ENCODE measurements at places on chromosomes 16 and 17. TPM values are rescaled to one million over a fixed set of nuclear protein-coding genes. Genes with fewer than 3 reads are reported as not detected.

Gene TAC4
- not detected for total RNA-seq

Gene PDILT
- total RNA-seq = not detected

Gene ZSCAN10
- total RNA-seq = 0.22 TPM

Gene C1QTNF8
- not detected for total RNA-seq

Gene NEUROD2
- total RNA-seq = not detected

Gene ZNF652
- total RNA-seq = 22.3 TPM

Gene TBC1D3G
- not detected for total RNA-seq

DNA sequence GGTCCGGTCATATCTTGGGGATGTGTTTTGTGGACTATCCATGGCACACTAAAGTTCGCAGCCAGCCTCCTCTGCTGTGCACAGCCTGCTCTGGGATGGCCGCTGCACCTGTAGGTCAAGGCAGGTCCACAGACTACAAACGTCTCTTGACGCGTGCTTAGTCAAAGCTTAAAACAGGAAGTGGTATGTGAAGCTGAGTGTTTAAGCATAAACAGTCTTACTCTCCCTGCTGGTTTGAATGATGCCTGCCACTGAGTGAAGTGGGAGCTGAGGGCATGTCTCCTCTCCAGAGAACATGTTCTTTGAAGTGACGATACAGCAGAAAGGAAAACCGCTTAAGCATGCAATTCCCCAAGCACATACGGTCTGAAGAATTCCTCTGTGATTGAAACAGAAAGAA is 365.6 kb downstream of the SLC39A11 start:
- DNase-seq = no peak

- no peak for DNase-seq
Measured at GRCh38 chr16:68417711-68418301, 30.5 kb downstream of the SMPD3 start.

GRCh38 chr17:2138761-2139160 is 83.9 kb downstream of the HIC1 start:
- no peak for DNase-seq

DNA sequence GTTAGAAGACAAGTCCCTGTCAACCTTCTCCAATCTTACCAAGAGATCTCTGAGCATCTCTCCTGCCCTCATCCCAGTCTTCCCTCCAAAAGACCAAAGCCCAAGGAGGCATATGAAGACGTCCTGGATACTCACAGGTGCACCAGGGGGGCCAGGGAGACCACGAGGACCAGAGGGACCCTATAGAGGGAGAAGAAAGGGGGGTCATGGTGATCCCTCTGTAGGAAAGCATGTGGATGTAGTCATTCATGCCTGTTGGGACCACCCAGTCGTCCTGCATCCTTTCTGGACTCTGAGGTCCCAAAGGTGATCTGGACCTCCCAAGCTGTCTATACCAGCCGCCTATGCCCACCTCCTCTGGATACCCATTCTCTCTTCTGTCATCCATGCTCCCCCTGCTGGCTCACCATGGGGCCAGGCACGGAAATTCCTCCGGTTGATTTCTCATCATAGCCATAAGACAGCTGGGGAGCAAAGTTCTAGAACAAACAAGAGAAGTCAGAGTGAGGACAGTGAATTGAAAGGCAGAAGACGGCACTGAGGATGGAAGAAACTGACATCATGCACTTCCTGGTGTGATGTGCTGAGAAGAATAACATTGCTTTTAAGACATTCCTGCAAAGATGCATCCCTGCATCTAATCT is 3.3 kb downstream of the COL1A1 start:
- DNase-seq = no peak

- DNase-seq = no peak
Measured at GRCh38 chr16:81107511-81107910, 11.3 kb upstream of the GCSH start.

- DNase-seq = no peak
Measured at GRCh38 chr16:77285676-77286075, 86.5 kb downstream of the SYCE1L start.

GRCh38 chr17:64617125-64617780 is 44.9 kb downstream of the SMURF2 start:
- DNase-seq = no peak

- DNase-seq = no peak
Measured at GRCh38 chr16:56047307-56048234, 143.7 kb upstream of the GNAO1 start.

- DNase-seq = no peak
Measured at GRCh38 chr16:85087899-85088569, 24.2 kb downstream of the CIBAR2 start.

DNA sequence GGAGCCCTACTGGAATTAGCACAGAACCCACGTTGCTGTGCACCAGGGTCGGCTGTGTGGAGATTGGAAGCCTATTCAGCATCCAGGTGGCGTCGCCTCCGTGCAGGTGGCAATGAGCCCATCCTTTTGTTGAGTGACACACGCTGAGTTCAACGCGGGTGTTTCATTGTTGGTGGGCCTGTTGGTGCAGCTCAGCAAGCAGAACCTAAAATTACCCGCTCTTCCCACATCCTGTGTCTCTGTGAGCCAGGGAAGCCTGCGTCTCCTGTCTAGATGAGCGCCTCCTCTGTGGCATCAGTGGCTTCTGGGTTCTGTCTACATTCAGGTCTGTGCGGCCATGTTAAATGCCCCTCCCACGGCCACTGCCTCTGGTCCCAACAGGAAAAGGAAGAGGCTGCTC is 14.5 kb downstream of the CD2BP2 start:
- peak; percentile 48 for DNase-seq

GRCh38 chr16:67304020-67304419 is 22.5 kb downstream of the KCTD19 start:
- no peak for DNase-seq

DNA sequence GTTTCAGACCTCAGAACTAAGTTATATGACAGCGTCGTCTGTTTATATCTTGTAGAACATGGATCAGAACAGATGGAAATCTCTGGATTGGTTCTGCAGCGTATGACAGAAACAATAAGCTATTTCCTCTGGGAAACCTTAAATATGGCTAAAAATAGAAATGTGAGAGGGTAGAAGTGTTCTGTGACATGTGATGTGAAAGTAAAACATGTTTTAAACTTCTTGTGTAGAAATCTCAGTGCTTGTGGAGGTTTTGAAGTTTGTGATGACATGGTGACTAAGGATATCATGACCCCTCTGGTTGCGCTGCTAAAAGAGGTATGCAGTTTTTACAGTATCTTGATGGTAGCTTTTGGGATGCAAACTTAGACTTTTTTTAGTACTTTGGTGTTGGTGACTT is 2.8 kb downstream of the HEATR3 start:
- DNase-seq = no peak

GRCh38 chr17:68656666-68657065 is 55.5 kb upstream of the FAM20A start:
- DNase-seq = no peak

- no peak for DNase-seq
Measured at GRCh38 chr17:78611607-78612006, 34.4 kb upstream of the DNAH17 start.

- DNase-seq = no peak
Measured at GRCh38 chr16:88804552-88805339, 1.2 kb downstream of the CDT1 start.

DNA sequence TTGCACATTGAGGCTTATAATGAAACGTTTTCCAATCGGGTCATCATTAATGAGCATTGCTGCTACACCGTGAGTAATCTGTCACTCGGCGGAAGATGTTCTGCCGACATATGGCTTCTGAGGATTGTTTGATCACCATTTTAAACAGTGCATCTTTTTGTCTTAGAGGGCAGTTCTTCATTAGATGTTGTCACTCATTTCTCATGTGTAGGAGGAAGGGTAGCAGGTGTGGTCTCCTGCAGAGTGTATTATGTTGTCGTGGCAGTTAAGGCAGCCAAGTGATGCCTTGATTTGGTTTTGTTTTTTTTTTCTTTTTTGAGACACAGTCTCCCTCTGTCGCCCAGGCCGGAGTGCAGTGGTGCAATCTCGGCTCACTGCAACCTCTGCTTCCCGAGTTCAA is 50.5 kb downstream of the SEC14L1 start:
- no peak for DNase-seq

- no peak for DNase-seq
Measured at GRCh38 chr17:49603238-49603637, 27.6 kb downstream of the NXPH3 start.

DNA sequence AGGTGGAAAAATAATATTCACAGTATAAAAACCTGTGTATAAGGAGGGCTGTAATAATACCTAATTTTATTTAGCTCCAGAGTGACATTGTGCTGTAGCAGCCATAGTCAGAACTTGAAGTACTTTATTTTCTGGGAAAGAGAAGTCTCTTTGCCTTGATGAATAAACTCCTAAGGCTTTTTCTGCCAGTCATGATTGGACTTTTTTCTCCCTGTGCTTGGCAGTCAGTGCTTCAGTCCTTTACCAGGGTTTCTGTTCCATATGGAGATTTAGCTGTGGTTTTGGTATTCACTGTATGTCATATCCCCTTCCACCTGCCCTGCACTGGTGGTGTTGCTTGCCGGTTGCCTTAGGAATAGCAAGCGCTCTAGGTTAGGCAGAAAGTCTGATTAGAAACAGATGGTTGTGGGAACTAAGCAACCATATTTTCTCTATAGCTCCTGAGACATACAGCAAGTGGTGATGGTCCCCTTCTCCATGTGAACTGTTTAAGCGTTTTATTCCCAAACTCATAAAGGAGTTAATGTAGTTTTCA is 24.7 kb downstream of the DDX42 start:
- no peak for DNase-seq

DNA sequence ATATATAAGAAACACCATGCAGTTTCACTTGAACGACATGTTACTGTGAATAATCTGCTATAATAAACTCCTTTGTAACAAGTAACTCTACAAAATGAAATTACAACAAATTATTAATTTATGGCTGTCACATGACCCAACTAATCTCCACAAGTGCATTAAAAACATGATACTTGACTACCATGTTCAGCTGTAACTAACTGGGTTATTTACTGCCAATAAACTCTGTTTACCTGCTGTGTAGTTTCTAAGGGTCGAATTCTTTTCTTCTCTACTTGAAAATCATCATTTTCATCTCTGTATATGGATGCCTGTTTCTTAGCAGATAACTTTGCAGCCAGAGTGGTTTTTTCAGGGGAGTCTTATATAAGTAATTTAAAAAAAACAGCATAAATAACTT is 14.4 kb downstream of the BRIP1 start:
- no peak for DNase-seq

DNA sequence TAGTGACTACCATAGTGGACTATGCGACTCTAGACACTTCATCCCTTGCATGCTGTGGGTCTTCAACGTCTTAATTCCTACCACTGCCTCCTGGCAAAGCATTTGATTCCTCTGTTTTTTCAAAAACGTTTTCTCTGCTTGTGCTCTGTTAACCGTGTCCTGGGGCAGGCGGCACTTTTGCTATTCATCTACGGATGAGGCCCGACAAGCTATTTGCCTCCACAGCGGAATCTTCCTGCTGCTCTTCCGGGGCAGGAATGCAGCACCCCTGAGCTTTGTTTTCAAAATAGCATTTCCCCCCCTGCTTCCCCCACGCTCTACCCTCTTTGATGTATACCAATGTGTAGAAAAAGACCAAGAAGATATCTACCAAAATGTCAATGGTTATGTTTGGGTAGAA is 39.8 kb upstream of the METTL16 start:
- DNase-seq = no peak

GRCh38 chr17:40707745-40708144 is 4.2 kb upstream of the KRT24 start:
- no peak for DNase-seq

- no peak for DNase-seq
Measured at GRCh38 chr16:30910427-30911029, 12.8 kb upstream of the FBXL19 start.

DNA sequence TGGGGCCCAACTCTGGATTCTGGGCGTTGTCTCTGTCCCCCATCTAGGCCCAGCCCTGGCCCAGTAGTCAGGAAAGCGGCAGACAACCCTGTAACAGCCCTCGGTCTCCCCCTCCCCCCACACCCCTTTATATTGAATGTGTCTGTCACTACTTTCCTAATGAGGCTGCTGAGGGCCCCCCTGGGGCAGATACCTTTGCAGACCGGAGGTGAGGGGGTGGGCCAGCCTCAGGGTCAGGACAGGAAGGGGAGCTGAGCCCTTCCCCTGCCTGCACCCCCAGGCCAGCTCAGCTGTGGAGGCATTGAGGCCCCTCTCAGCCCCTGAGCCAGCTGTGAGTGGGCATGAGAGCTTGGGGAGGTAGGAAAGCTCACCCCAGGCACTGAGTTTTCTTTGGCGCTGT is 17.1 kb downstream of the RAI1 start:
- no peak for DNase-seq
